ENCODE measurements at places on chromosomes 1 and 21. TPM values are rescaled to one million over a fixed set of nuclear protein-coding genes. Genes with fewer than 3 reads are reported as not detected.
A peak's percentile ranks its signal among the peaks of the same experiment; 100 is the strongest.

FCRL6 gene
- not detected for total RNA-seq

BGLAP gene
- 3.4 TPM for total RNA-seq

UTS2 gene
- total RNA-seq = not detected

SUSD4 gene
- 0.53 TPM for total RNA-seq

IGFN1 gene
- total RNA-seq = not detected

TCHH gene
- total RNA-seq = 0.09 TPM

PTGFRN gene
- total RNA-seq = 47.0 TPM

DNA sequence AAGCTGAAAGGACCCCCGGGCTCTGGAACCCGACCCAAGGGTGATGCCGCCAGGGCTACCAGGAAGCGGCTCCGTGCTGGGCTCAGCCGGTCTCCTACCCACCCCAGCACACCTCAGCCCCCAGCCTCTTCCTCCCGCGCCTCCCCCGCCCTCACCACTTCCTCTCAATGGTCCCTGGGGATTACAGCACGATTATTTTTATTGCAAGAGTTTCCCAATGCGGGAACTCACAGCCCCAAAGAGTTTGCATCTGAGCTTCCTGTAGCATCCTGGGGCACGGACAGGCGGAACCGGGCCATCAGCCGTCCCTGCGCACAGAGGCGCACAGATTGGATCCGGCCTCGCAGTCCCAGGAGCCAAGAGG, 8.7 kb upstream of the SLX9 start:
- no peak overlapping the region for H3K4me3 ChIP-seq
- H3K27me3 ChIP-seq = peaks cover 63% of the 10 kb centered on the region
- DNase-seq = no peak
- H3K36me3 ChIP-seq = no peaks in the 10 kb centered on the region

- H3K36me3 ChIP-seq = no peaks in the 10 kb centered on the region
- no peak overlapping the region for H3K27ac ChIP-seq
- DNase-seq = no peak
These were observed 71.4 kb upstream of the GORAB start for GRCh38 chr1:170460414-170461155.

DNA sequence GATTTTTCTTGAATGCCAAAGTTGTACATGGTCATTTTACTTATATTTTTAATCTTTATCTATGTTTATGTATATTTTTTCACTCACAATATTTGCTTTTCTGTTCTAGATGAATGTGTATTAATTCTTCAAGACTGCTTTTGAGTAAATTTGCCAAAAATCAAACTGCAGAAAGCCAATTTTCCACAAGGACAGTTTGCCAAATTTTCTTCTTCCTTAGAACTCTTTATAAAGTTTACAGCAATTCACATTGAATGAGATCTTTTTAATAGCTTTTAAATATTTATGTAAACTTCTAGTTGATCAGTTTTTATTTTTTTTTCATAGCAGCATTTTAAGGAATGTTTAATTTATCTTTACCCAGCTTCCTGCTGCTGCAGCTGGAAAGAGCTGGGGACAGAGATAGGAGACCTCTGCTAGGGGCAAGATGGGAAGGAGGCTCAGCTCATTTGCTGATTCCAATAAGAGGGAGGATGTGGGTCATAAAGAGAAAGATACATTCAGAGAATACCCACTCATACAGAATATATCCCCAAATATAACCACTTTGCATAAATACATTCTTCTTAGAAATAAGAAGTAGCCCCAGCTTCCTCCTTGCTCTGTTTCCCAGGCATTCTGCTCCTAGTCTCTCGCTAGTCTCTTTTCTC, 93.0 kb downstream of the ODF2L start:
- no peaks in the 10 kb centered on the region for H3K27me3 ChIP-seq
- no peak overlapping the region for H3K4me3 ChIP-seq
- no peaks in the 10 kb centered on the region for H3K4me1 ChIP-seq
- no peak for DNase-seq
- no peak overlapping the region for H3K27ac ChIP-seq
- no peaks in the 10 kb centered on the region for H3K36me3 ChIP-seq

DNA sequence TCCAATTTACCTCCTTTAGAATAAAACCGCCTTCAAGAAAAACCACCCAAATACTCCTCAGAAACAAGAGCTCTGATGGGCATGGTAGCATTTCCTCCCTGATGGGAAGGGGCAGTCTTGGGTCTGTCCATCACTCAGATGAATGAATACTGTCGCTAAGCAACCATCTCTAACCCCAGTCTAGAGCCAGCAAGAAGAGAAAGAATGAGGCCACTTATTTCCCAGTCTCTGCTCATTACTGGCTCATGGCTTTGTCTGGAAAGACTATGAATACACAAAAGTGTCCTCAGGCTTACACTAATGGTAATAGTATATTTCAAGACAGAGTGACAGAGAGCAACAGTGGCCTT, 51.0 kb upstream of the F3 start:
- no peaks in the 10 kb centered on the region for H3K36me3 ChIP-seq
- H3K4me1 ChIP-seq = no peaks in the 10 kb centered on the region
- peak overlapping the region; percentile 90 for H3K27ac ChIP-seq
- peak; percentile 42 for DNase-seq
- H3K27me3 ChIP-seq = no peaks in the 10 kb centered on the region
- H3K4me3 ChIP-seq = no peak overlapping the region

GRCh38 chr1:224589006-224589405, 27.1 kb upstream of the CNIH3 start:
- no peaks in the 10 kb centered on the region for H3K36me3 ChIP-seq
- H3K27ac ChIP-seq = no peak overlapping the region
- DNase-seq = no peak
- no peaks in the 10 kb centered on the region for H3K27me3 ChIP-seq
- no peaks in the 10 kb centered on the region for H3K4me1 ChIP-seq
- H3K4me3 ChIP-seq = no peak overlapping the region

GRCh38 chr21:40595806-40596205, 251.2 kb downstream of the DSCAM start:
- H3K27ac ChIP-seq = no peak overlapping the region
- H3K27me3 ChIP-seq = no peaks in the 10 kb centered on the region
- H3K36me3 ChIP-seq = no peaks in the 10 kb centered on the region
- H3K4me1 ChIP-seq = no peaks in the 10 kb centered on the region

DNA sequence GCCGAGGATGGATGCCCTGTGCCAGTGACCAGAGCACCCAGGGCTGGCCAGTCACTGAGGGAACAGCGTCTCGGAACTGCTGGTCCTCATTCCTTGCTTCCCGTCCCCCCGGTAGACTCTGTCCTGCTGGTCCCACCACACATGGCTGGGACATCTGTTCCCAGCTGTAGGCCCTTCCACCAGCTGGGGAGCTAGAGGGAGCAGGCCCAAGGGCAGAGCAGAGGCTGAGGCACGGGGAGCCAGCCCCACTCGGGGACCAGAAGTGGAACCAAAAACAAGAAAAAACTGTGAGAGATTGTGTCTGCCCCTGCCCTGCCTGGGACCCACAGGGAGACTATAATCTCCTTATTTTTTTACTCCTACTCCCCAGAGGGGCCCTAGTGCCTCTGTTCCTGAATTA, 23.8 kb downstream of the ATP8B2 start:
- H3K36me3 ChIP-seq = peaks cover 31% of the 10 kb centered on the region
- H3K27me3 ChIP-seq = peaks cover 14% of the 10 kb centered on the region
- H3K27ac ChIP-seq = no peak overlapping the region
- no peak overlapping the region for H3K4me3 ChIP-seq
- H3K4me1 ChIP-seq = peaks cover under 1% of the 10 kb centered on the region

DNA sequence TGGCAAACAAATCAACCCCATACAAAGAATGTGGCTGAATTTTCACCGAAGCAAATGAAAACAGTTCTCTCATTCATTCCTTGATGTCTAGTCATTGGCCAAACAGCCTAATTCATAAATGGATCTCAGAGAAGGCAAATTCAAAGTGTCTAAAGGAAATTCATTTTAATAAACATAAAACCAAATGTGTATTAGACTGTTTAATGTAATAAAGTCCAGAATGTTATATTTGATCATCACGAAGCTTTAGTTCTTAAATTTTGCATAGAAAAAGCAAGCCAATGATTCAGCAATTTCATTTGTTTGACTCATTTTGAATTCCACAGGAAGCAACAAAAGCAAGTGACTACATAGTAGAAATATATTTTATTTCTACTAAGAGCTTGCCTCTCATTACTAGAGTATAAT, 379.2 kb upstream of the ADAMTS5 start:
- no peak overlapping the region for H3K4me3 ChIP-seq
- no peaks in the 10 kb centered on the region for H3K36me3 ChIP-seq
- no peak for DNase-seq
- no peaks in the 10 kb centered on the region for H3K4me1 ChIP-seq
- no peak overlapping the region for H3K27ac ChIP-seq

- no peaks in the 10 kb centered on the region for H3K4me1 ChIP-seq
- no peak overlapping the region for H3K27ac ChIP-seq
- DNase-seq = no peak
- no peaks in the 10 kb centered on the region for H3K36me3 ChIP-seq
- no peak overlapping the region for H3K4me3 ChIP-seq
- no peaks in the 10 kb centered on the region for H3K27me3 ChIP-seq
These were observed 313.1 kb downstream of the PTBP2 start for GRCh38 chr1:97034651-97035050.

DNA sequence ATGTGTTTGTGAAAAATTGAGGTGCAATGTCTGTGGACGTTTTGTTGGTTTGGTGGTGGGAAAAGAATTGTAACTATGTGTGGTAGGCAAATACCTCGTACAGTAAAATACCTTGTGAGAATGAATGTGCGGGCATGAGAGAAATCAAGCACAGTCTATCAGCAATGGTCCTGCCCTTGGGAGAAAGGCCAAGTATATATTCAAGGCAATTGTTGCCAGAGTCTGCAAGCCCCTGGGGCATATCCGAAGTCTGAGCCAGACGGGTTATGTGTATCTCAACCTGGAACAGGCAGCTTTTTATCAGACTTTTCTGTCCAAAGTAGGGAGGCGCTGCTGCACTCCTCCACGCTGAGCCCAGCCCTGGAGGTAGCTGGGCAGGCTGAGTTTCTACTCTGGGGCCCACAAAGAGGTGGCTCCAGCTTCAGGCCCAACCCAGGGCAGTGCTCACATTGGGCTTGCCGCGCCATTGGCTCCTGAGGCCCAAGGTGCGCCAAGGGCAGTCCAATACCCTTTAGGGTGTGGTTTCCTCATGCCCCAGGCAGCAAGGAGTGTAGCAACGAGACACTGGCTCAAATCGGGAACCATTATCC, 9.4 kb upstream of the GNL2 start:
- H3K4me1 ChIP-seq = no peaks in the 10 kb centered on the region
- no peaks in the 10 kb centered on the region for H3K36me3 ChIP-seq
- H3K4me3 ChIP-seq = no peak overlapping the region
- H3K27me3 ChIP-seq = peaks cover 95% of the 10 kb centered on the region

- H3K27me3 ChIP-seq = no peaks in the 10 kb centered on the region
- H3K36me3 ChIP-seq = no peaks in the 10 kb centered on the region
- no peak overlapping the region for H3K27ac ChIP-seq
- no peak overlapping the region for H3K4me3 ChIP-seq
- no peaks in the 10 kb centered on the region for H3K4me1 ChIP-seq
These were observed 5.5 kb upstream of the AGTRAP start for GRCh38 chr1:11730429-11730891.

Measured in endodermal cell (in vitro differentiated cells).